ENCODE measurements at places on chromosomes 12 and 14. TPM values are rescaled to one million over a fixed set of nuclear protein-coding genes. Genes with fewer than 3 reads are reported as not detected.

GRCh38 chr12:20369305-20370013, 1.1 kb downstream of the PDE3A start:
- no peak for DNase-seq

- no peak for DNase-seq
These were observed 118.3 kb upstream of the SLC38A4 start for GRCh38 chr12:46944088-46944487.

DNA sequence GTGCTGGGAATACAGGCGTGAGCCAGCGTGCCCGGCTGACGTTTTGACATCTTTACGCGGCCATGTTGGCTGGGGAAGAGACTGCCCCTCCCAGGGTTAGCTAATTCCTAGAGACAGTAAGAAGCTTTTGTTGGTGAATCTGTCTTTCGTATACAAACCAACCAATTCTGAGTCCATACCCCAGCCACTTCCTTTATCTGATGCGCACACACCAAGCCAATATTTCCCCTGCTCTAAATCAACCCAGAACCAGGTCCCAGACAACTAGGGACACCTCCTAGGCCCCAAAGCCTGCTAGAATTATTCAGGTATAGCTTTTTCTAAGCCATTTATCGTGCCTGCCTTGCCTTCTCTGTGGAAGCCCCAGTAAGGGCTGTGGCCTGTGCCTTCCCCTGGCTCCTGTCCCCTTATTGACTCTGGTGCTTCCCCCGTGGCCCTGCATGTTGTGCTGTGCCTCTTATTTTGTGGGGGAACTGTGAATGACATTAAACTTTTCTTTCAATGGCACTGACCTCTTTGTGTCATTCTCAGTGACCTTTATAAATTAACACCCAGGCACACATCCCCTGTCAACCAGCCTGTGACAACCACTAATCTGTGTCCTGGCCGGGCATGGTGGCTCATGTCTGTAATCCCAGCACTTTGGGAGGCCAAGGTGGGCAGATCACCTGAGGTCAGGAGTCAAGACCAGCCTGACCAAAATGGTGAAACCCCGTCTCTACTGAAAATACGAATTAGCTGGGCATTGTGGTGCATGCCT, 10.7 kb upstream of the EVL start:
- no peak for DNase-seq

DNA sequence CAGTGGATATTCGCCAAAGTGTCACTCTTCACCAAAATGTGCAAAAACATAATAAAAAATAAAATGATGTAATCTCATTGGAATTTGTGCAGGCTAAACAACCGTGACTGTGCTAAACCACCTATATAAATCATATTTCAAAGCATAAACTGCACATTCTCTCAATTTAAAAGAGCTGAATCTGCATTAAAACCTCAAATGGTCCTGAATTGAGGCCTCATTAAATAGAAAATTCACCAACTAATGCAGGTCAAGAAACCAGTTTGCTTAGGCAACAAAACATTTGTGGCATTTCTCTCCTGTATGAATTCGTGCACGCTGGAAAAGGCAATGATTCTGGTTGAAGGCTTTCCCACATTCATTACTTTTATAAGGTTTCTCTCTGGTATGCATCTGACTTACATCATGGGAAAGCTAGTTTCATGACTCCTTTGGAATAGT, 80.1 kb upstream of the IFNG-AS1 start:
- no peak for DNase-seq

Gene CDC42BPB
- 0.16 TPM for total RNA-seq
